ENCODE measurements at places on chromosomes 5 and 9. TPM values are rescaled to one million over a fixed set of nuclear protein-coding genes. Genes with fewer than 3 reads are reported as not detected.

DNA sequence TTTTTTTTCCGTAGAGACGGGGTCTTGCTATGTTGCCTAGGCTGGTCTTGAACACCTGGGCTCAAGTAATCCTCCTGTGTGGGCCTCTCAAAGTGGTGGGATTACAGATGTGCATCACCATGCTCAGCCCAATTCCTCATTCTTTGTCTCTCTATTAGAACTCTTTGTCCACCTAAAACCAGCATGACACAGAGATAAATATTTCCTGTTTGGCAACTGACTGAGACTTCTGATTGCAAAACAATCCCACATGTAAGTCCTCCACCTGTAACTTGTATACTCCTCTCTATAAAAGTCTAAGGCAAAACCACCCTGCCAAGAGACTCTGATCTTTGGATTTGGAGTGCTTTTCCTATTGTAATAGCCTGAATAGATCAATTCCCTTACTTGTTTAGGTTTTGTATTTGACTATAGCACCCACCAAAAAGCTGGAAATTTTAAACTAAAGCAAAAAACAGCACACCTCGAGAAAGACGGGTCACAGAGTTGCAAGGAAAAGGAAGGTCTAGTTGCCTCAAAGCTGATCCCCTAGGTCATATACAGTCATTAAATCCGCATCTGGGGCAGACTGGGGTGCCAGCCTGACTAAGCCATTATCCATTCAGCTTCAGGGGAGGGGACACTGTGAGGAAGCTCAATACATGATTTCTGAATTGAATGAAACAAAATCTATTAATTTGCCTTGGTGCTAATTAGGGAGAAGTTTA is 13.5 kb upstream of the KIF27 start:
- DNase-seq: no peak

- DNase-seq: no peak
These were observed 180.2 kb downstream of the RASEF start for GRCh38 chr9:82882748-82883147.

DNA sequence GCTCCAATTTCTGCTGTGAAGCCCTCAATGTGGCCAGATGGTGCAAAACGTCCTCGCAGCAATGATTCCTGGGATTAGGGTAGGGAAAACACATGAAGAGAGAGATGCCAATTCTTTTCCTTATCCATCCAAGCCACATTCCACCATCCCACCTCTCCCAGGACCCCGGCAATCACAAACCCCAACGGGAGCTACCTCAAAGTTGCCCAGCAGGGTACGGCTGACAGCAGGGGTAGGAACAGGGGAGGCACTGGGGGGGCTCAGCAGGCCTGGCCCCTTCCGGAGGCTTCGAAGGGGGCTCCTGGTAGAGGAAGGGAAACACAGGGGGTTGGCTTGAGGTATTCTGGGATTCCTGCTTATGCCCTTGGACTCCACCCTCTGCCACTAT is 3.4 kb upstream of the STOML2 start:
- no peak for DNase-seq

- DNase-seq: no peak
These were observed 269.4 kb upstream of the SEMA6A start for GRCh38 chr5:116844015-116844414.

DNA sequence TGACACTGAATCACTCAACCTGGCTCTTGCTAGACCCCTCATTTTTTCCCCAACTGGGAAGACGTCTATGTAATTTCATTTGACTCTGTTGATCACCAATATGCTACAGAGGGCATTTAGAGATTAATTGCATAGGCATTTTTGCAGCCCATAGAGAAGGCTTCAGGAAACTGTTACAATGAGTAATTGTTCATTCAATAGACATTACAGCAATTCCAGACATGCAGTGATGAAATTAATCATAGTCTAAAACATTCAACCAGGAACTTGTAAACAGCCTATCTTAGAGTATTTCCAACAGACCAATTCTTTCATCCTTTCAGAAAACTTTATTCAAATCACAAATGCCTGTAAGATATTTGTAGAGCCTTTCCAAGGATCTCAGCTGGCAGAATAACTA is 122.3 kb downstream of the MARCHF11 start:
- DNase-seq: no peak

DNA sequence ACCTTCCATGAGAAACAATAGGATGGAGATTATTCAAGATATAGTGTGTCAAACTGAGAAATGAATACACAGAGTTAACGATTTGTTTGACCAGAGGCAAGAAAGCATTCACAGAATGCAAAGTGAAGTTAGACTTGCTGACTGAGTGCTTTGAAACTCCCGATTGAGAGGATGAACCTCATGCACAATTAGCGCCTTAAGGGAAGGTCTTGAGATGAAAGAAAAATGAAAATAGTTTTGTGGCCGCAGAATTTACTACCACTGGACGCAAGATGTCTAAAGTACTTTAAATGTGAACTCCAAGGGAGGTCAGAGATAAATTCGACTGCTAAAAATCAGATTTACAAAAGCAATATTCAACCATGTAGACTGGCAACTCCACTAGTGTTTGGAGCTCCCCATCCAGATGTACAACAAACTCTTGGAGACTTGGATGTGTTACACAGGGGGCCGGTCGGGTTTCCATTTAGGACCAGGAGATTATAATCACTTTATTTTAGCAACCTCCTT is 707 bp upstream of the RIMOC1 start:
- no peak for DNase-seq

DNA sequence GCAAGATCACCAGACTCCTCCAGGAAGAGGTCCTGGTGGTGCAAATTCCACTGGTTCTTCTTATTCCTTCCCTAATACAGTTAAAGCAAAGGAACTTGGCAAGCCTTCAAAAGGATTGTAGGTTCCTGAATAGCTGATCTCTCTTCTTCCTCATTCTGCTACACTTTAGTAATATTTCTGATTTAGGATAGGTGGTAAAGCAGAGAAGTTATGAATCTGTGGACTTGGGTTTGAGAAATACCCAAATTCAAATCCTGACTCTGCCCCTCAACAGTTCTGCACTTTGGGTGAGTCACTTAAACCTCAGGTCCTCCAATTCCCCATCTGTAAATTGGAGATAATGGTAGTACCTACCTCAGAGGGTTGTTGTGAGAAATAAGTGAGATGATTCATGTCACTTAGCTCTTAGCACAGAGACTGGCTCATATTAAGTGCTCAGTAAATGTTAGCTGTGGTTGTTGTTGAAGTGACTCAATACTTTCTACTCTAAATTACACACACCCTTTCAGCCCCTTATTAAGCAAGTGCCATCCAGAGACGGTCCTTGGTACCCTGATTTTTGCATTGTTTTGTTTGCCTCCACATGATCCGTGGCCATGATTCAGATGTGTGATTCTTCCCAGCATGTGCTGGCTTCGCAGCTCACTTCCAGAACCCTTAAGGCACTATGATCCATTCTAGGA is 5.2 kb downstream of the SH3RF2 start:
- no peak for DNase-seq

DNA sequence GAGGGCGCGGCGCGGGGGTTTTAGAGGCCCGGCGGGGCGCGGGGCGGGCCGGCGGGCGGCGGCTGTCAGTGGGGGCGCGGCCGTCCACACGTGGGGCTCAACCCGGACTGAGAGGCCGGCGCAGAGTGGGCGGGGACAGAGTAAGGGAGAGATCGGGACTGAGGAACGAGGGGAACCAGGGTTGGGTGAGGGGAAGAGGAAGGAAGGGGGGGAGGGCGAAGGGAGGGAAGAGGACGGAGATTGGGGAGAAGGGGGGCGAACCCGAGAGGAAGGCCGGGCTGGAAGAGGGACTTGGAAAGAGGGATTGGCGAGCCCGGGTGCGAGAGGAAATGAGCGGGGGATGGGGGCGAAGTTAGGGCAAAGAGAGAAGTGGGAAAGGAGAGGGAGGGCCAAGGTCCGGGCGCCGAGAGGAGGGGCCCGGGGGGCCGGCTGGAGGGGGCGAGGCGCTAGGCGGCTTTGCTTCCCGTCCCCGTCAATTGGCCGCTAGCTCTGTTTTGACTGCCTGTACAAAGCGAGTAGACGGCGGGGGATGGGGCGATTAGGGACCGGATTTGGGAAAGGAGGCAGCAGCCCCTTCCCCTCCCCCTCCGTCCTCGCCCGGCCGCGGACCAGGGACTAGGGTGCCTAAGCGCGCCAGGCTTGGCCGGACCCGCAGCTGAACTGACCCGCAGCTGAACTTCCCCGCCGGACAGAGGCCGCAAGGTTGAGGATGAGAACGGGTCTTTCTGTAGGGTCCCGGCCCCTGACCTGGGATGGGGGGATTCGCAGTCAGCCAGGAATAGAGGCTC is 399 bp upstream of the FBN2 start:
- peak; percentile 72 for DNase-seq

- no peak for DNase-seq
These were observed 21.0 kb downstream of the TENT4A start for GRCh38 chr5:6734243-6734700.

GRCh38 chr5:6808462-6808861 is 95.2 kb downstream of the TENT4A start:
- DNase-seq: no peak

DNA sequence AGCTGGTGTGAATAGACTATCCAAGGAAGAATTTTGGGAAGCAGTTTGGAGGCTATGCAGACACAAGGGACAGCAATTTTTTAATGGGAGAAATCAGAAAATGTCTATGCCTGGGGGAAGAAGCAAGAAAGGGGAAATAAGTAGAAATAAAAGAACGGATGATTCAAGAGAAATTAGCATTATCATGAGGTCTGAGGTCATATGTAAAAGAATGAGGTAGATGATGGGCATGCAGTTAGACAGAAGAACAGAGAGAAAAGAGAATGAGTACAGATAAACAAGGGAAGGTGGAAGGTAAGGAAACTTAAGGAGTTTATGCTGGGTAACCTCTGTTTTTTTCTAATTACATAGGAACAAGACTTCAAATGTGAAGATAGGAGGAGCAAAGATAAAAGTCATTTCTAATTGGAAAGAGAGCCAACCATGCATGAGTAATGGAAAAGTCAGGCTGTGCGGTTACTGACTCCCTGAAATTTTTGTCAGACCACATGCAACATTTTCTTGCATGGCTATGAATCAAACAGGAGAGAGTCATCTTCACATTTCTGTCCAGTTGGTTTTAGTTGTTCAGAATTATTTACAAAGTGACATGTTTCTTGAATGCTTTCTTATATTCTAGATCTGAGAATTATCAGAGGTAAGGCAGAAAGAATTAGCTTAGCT is 101.0 kb upstream of the PIK3R1 start:
- no peak for DNase-seq

GRCh38 chr5:110644357-110644756 is 82.1 kb downstream of the TMEM232 start:
- no peak for DNase-seq

DNA sequence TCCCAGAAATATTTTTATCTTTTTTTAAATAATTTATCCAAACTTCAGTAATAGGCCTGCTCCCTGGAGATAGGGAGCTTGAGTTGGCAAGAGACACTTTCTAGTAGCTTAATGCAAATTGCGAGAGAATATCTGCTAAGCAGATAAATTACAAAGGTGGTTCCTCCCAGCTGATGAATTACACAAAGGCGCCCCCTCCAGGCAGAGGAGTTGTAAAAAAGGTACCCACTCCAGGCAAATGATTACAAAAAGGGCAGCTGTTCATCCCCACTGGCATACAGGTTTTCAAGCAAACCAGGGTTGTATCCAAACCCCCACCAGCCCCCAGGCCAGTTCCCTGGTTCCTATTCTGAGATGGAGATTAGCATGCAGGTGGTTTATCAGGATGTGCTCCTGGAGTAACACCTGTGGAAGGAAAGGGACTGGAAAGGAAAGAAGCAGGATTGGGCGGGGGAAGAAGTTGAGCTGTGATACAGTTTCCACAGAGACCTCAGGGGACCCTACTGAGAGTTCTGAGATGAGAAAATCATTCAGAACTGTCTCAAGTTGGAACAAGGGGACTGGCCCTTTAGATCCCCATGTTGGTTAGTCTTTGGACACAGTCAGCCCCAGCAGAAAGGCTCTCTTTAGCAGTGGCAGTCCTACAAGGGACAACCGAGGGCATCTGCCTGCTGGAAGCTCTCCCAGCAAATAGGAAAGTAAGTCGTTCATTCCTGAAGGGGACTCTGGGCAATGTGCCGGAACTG is 25.5 kb downstream of the ESM1 start:
- no peak for DNase-seq

DNA sequence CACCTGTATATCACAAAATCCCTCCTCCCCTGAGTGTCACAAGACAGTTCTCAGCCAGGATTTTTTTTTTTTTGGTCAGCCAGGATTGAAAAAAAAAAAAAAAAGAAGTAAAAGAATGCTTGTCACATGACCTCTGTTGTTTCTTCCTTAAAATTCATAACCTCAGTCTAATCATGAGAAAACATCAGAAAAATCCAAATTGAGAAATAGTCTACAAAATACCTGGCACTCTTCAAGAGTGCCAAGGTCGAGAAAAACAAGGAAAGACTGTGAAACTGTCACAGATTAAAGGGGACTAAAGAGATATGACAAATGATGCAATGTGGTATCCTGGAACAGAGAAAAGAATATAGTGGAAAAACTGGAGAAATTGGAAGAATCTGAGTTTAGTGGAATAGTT is 58.5 kb upstream of the SUB1 start:
- DNase-seq: no peak

Gene TRAF2
- total RNA-seq: 16.1 TPM

Gene IDNK
- 5.9 TPM for total RNA-seq

Gene ZNF354C
- total RNA-seq: 3.5 TPM

Gene SLCO6A1
- total RNA-seq: not detected

Gene PHYHD1
- total RNA-seq: 39.1 TPM

Gene GRIA1
- not detected for total RNA-seq

Gene CCDC180
- 5.2 TPM for total RNA-seq

Gene C8G
- not detected for total RNA-seq
